ENCODE measurements at places on chromosomes 12 and 14. TPM values are rescaled to one million over a fixed set of nuclear protein-coding genes. Genes with fewer than 3 reads are reported as not detected.

Gene RTL1
- 0.27 TPM for total RNA-seq

Gene KRT2
- not detected for total RNA-seq

Gene MYO1H
- not detected for total RNA-seq

Gene CLEC9A
- total RNA-seq = not detected

Gene RASAL1
- total RNA-seq = 0.27 TPM

All from A549 treated with dexamethasone at 1 μM for 4 hours (cell line).